ENCODE measurements at places on chromosomes 2 and 18.
A peak's percentile ranks its signal among the peaks of the same experiment; 100 is the strongest.

DNA sequence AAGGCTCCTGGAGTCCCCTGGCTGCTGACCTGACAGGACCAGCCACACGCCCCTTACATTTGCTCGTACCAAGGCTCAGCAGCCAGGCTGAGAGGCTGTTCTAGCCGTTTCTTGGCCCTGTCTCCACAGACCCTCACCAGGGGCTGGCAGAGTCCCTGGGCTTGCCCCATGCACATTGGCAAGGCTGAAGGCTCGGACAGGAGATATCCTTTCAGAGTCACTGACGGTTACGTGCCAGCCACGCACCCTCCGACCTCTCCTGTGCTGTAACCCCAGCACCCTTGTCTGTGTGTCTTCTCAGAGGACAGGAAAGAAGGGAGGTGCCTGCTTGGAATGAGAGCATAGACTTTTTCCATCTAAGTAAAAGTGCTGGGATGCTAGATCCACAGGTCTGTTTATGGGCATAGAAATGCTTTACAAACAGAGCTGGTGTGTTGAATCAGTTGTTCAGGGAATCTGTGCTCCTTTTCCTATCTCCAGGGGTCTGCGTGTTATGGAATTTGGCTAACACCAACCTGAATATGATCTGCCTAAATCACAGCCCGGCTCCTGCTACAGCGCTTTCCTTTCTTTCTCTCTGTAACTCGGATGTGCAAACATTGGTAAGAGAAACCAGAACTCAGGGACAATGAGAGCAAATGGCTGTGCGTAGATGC, 41.0 kb downstream of the COPS8 start:
- no peak for DNase-seq

- no peak for DNase-seq
Measured at GRCh38 chr2:237190966-237191713, 105.5 kb downstream of the COPS8 start.

GRCh38 chr2:138648606-138649005, 131.6 kb downstream of the NXPH2 start:
- no peak for DNase-seq

- DNase-seq = no peak
Measured at GRCh38 chr2:217618744-217619143, 384.1 kb downstream of the TNS1 start.

DNA sequence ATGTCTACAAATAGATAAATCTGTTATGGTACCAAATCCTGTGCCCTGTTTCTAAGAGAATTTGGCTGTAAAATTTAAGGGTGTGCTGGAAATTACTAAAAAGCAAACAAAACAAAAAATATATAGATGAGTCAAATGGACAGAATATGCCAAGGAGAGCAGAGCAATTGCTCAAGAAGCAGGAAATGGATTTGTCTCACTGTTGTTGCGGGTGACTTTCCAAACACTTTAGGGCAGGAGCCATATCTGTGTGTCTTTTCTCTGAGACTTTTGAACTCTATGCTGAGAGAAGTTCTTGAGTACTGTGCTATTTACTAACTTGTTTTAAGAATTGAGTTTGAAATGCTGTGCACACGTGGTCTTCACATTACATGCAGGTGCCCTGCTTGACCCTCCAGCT, 221.7 kb downstream of the PHLPP1 start:
- no peak for DNase-seq

GRCh38 chr2:42141687-42142546, 27.2 kb upstream of the EML4 start:
- DNase-seq = no peak

DNA sequence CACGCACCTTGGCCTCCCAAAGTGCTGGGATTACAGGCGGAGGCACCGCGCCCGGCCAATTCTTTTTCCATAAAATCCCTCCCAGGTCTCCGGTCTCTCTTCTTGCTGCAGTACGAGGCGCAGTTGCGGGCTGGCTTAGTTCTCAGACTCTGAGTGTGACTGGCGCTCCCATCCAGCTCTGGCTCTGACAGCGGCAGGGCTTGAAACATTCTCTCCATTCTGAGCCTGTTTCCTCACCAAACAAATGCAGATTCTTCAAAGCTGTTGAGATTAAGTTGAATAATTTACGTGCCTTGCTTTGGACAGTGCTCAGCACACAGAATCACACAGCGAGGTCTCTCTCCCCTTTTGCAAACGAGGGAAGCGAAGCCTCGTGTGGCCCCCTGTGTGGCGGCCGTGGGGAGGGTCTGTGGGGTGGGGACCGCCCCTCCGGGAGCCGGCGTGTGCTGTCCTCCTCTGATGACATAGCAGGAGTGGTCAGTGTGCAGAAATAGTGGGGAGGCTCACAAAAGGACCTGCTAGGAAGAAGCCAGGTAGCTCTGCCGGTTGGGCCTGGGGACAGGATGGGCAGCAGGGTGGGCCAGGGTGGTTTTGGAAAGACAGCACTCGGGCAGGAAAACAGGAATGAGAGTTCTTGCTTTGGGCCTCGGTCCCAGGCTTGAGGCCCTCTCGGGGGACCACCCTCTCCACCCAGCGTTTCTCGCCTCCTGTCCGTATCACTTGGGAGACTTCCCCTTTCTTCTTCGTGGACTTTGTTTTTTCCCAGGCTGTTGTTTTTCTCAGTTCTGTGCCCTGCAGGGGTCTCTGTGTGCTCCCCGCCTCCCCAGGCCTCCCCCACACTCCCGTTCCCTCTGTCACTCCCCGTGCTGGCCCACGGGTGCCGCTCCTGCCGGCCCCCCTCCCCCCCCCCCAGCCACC, 75.0 kb downstream of the KCNG2 start:
- no peak for DNase-seq

DNA sequence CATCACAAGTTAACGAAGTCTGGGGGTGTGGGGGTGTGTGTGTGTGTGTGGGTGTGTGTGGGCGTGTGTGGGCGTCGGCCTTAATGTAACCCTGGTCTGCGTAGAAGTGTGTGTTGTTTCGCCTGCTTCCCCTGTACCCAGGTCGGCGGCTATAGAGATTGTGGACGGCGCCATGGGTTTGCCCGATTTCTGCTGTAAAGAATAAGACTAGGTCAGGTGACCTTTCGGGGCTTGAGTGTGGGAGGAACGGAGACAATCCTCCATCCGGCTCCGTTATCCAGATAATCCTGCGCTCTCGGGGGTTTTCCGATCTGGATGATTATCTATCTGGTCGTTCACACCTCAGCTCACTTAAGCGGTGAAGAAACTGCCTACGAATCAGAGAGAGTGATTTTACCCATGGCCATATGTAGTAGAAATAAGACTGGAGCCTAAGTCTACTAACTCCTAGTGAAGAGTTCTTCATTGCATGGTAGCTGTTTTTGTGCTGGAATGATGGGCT, 543 bp downstream of the HADHB start:
- peak; percentile 33 for DNase-seq

GRCh38 chr2:99421469-99421868, 68.3 kb downstream of the REV1 start:
- DNase-seq = no peak

DNA sequence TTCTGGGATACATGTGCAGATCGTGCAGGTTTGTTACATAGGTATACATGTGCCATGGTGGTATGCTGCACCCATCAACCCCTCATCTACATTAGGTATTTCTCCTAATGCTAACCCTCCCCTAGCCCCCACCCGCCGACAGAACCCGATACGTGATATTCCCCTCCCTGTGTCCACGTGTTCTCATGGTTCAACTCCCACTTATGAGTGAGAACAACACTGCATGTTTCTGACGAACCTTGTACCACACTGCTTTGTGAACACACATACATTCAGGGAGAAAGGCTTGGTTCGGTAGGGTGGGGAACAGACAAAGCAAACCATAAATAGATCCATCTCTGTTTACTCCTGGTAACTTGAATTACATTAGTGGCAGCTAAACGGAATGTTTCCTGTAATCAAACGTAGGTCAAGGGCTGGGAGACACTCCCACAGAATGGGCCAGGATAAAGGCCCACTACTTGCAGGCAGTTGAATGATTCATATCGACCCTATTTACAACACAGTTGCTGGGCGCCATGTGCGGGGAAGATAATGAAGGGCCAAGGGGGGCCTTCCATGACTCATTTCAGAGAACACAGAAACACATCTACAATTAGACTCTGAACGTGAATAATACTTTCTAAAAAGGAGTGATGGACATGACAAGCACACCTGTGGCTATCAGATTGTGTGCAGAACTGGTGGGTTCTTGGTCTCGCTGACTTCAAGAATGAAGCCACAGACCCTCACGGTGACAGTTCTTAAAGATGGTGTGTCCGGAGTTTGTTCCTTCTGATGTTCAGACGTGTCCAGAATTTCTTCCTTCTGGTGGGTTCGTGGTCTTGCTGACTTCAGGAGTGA, 56.8 kb upstream of the KIDINS220 start:
- DNase-seq = no peak

GRCh38 chr2:29829841-29830240, 91.5 kb downstream of the ALK start:
- DNase-seq = no peak

DNA sequence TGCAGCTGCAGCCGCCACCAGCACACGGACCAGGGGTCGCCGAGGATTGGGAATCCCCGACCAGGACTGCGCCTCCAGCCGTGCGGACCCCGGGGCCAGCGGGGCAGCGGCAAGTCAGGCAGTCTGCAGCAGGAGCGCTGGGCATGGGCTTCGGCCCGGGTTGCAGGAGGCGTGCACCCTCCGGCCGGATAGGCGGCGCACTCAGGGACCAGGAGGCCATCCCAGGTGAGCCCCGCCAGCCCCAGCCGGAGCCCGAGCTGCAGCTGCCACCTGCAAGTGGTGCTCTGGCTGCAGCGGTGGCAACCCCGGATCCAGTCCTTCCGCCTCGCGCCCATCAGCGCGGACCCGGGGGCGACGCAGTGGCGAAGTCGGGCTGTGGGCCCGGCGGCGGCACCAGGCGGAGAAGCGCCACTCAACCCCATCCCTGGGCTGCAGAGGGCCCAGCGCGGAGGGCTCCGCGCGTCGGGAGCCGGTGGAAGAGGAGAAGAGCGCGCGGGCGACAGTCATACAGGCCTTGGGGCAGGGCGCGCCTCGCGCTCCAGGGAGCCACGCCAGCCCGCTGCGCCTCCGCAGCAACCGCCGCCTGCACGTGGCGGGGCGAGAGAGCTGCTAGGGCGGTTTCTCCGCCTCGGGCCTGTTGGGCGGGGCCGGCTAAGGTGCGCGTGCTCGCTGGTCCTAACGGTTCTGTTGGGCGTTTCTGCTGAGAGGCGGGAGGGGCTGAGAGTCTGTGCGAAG, 73.8 kb downstream of the RPIA start:
- DNase-seq = peak; percentile 35

DNA sequence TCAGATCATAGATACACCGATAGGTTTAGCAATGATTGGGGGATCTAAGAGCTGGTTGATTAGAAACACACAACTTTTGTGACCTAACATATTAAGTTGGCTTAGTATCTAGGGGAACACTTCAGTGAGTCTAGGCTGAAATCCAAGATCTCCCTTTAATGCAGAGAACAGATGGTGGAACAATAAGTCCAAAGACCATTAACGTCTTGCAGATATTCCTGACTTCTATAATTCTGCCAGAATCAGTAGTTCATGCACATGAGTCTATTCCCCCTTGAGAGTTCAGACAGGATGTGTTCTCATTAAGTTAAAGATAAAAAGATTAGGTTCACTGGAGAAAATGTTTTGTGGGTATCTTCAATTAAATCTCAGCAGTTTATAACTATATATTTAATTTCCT, 506.5 kb downstream of the TSN start:
- DNase-seq = no peak

DNA sequence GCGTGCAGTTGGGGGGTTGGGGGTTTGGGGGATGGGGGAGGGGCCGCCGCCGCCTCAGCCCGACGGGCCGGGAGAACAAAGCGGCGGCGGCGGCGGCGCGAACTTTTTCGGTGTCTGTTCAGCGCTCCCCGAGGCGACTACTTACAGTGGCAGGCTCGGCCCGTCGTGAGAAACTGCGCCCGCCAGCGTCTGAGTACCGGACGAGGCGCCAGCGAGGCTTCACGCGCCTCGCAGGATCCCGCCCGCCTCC, 172 bp downstream of the PRKD3 start:
- peak; percentile 71 for DNase-seq

GRCh38 chr2:180374502-180375281, 367.6 kb upstream of the CWC22 start:
- no peak for DNase-seq

- DNase-seq = no peak
Measured at GRCh38 chr2:58109481-58109880, 62.9 kb downstream of the VRK2 start.

GRCh38 chr2:237227592-237228280, 142.0 kb downstream of the COPS8 start:
- no peak for DNase-seq

- no peak for DNase-seq
Measured at GRCh38 chr2:63581298-63581961, 6.8 kb downstream of the WDPCP start.

DNA sequence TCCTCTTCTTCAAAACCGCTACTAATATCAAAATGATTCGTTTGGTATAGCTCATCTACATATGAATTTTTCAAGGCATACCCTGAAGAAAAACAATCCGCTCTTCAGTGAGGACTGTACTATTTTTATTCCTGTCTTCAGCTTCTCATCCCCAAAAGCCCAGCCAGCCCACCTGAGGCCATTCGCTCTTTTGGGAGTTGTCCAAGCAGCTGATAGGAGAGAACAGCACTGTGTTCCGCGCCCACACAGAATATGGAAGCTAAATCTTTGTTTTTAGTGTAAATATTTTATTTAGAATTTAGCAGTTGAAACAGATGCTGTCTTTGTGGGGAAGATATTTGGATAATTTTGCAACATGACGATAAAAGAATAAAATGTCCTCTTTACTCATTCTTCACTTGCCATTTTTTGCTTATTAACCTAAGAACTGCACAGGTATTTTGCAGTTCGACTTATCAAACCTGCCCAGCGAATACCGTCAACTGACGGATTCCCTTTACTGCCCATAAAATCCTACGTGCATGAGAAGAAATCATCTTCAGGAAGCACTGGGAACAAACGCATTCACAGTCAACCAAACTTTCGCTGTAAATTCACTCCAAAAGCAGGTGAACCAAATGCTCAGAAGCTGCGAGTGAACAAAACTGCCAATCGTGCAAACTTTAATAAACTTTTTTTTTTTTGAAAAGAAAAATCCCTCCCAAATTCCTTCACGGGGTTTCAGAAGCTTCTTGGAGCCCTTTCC, 3.4 kb downstream of the ZNF521 start:
- DNase-seq = no peak

GRCh38 chr2:46548521-46549144, 69.3 kb downstream of the TMEM247 start:
- no peak for DNase-seq

- no peak for DNase-seq
Measured at GRCh38 chr2:113922784-113923183, 32.9 kb downstream of the ACTR3 start.

- no peak for DNase-seq
Measured at GRCh38 chr2:181807526-181807925, 84.0 kb upstream of the ITPRID2 start.

DNA sequence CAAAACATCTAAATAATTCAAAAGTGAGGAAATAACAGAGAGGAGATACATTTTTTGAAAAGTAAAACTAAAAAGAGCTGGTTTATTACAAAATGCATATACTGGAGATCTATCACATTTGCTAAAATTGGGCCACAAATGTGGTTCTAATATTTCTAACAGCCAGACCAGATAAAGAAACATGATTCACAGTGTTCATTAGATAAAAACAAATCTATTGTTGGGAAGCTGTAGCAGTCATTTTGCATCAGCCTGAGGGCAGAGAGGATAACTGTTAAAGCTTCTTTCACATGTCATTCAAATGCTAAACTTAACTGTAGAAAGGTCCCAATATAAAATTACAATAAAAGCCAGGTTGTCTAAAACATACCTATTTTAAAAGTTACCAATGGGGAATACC, 148.3 kb downstream of the GULP1 start:
- DNase-seq = no peak

- DNase-seq = no peak
Measured at GRCh38 chr2:60532421-60532820, 21.0 kb downstream of the BCL11A start.

GRCh38 chr2:25617948-25618646, 55.3 kb downstream of the DTNB start:
- no peak for DNase-seq
